ENCODE measurements at places on chromosomes 2 and 18.

GRCh38 chr2:188245230-188245629 lies 46.4 kb upstream of the GULP1 start:
- no peak for DNase-seq

- DNase-seq, result no peak
Observed at GRCh38 chr2:74119339-74119738, 28.4 kb downstream of the BOLA3 start.

GRCh38 chr2:229387866-229388265 lies 116.8 kb upstream of the PID1 start:
- DNase-seq, result no peak

DNA sequence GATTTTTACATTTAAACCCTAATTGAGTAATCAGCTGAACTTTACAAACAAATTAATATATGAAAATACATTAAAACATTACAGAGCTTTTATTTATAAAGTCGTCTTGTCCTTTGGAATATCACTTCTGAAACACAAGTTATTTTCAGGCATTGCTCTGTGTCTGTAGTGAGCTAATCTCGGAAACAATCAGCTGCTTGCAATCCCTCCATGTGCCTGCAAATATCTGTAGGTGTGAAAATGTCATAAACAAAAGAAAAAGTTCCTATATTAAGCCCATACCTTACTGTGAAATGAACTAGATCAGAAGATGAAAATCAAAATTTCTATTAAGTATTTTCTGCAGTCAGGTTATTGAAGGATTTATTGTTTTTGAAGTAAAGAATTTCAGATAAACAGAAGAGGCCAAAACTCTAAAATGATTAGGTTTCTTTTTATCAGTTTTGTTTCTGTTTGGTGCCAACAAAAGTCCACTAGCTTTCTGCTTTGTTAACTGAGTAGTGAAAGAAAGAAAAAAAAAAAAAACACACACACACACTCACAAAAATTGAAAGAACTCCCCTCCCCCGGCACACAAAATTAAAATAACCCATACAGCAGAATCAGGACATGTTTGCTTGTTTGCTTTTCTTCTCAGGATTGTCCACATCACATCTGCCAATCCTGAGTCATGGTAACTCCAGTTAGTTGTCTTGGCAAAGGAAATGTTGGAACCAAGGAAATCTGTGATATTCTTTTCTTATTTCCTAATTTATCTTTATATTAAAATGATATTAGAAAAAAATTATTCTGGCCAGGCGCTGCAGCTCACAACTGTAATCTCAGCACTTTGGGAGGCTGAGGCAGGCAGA lies 627.0 kb upstream of the SLC39A10 start:
- no peak for DNase-seq

- DNase-seq, result peak; percentile 95
Observed at GRCh38 chr2:227052879-227053278, 111.1 kb downstream of the COL4A4 start.

GRCh38 chr2:232376260-232376659 lies 2.3 kb upstream of the ALPP start:
- DNase-seq, result no peak

- no peak for DNase-seq
Observed at GRCh38 chr2:54634021-54634420, 89.4 kb upstream of the EML6 start.

- DNase-seq, result no peak
Observed at GRCh38 chr2:216413882-216414281, 1.6 kb downstream of the SMARCAL1 start.

DNA sequence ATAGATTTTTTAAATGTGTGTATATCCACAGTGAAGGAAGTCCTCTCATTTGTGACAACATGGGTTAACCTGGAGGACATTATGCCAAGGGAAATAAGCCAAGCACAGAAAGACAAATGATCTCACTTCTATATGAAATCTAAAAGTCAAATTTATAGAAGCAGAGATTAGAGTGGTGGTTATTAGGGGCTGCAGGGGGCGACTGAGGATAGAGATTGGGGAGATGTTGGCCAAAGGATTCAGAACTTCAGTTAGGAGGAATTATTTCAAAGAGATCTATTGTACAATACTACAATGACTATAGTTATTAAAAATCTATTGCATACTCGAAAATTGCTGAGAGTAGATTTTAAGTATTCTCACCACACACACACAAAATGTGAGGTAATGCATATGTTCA lies 252.4 kb upstream of the SLC39A10 start:
- no peak for DNase-seq

DNA sequence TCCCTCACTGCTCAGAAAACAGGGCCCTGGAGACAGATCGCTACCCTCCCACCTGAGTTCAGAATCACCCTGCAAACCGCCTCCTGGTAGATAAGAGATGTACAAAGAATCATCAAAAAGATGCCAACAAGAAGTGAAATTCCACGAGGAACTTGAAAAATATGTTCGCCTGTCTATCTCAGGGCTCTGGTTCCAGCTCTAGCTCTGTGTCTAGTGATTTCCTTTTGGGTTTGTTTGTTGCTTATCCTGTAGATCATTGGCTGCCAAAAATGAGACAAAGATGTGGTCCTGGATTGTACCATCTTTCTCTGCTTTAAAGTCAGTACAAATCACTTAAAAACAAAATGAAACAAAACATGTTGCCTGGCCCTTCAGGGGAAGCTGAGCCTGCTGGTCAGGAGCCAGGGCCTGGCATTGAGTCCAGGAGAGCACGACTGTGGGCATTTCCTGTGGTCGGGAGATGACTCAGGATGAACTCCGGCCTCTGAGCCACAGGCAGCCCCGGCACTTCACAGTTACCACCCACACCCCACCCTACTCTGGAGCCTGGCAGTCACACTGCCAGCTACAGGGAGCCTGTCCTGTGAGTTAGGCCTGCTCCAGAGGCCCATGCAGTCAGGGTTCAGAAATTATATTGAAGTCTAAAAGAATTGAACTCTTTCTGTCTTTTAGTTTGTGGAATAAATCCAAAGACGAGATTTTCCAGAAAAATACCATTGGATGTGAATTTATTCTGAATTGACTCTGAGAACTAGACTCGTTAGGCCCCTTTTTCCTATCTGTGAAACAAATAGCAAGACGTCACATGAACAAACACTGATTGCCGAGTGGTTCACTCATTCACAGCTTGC lies 8.0 kb upstream of the ITGB6 start:
- DNase-seq, result no peak

DNA sequence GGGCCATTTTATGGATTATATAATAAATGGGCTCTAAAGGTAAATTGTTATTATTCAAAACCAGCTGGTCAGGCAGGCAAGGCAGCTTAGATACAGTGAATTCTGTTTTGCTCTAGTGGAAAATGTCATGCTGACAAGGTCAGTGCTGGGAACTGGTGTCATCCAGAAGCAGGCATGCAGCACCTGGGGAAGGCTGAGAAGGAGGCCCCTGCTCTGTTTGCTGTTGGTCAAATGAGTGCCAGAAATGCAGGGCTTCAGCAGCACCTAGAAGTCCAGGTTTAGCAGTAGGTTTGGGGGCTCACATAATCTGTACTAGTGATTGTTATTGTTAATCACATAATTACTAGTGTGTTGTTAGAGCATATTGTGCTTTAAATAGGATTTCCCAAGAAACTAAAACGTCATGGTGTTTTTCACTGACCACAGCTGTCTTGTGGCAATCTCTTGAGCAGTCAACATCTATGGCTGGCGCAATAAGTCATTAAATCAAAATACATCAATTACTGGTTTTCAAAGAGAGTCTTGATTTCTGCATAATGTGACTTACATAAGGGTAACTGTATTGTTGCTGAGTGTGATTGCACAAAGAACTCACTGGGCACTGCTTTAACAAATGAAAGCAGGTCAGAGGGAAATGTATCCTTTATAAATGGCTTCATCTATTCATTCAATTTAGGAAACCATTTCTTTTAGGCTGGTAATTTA lies 99.1 kb downstream of the MYO3B start:
- DNase-seq, result peak; percentile 21

- no peak for DNase-seq
Observed at GRCh38 chr18:56283316-56283715, 355.1 kb downstream of the TXNL1 start.

GRCh38 chr2:45288532-45289417 lies 279.5 kb upstream of the SIX2 start:
- no peak for DNase-seq

GRCh38 chr2:95017071-95017501 lies 8.4 kb upstream of the MAL start:
- no peak for DNase-seq

DNA sequence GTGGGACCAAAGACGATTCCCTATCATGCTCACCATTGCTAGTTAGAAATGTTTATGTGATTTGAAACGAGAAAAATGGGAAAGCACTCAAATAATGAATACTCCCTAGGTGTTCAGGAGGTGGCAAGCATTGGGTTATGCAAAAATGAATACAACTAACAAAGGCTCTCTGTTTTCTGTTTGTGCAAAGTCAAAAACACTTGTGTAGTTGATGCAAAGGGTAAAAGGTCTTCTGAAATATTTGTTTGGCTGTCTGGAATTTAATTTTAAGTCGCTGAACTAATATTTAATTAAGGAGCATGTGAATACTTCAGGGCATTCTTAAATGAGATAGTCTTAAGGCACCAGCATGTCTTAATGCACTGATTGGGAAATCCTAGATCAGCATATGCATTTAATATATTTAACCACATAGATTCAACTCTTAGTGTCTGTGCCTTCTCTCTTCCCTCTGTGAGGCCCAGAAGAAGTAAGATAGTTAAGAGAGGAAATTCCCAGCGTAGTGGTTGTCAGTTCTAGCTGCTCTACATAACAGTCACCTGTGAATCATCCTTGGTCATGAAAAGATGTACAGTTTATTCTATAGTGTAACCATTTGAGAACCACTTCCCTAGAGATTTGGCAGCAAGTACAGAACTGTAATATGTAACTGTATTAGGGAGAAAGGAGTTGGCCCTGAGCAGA lies 111.9 kb downstream of the EPC2 start:
- DNase-seq, result no peak

GRCh38 chr2:128642316-128642715 lies 323.6 kb upstream of the HS6ST1 start:
- no peak for DNase-seq

- DNase-seq, result peak; percentile 41
Observed at GRCh38 chr2:152335726-152336118, 748 bp downstream of the FMNL2 start.

DNA sequence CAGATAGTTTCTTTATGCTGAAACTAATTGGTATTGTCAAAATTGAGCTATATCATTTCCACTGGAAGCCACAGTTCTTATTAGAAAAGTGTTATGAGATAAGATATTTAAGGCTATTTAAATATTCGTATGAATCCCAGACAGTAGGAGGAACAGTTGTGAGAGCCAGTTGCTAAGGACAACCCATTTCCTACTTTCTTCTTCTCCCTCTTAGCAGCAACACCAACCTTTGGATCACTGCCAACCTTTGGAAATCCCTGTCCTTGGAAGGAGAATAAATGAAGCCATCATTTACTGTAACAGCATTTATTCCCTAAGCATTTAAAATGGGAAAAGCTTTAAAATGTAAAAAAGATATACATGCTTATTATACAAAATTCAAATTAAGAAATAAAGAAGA lies 85.8 kb downstream of the PLCL1 start:
- DNase-seq, result no peak

DNA sequence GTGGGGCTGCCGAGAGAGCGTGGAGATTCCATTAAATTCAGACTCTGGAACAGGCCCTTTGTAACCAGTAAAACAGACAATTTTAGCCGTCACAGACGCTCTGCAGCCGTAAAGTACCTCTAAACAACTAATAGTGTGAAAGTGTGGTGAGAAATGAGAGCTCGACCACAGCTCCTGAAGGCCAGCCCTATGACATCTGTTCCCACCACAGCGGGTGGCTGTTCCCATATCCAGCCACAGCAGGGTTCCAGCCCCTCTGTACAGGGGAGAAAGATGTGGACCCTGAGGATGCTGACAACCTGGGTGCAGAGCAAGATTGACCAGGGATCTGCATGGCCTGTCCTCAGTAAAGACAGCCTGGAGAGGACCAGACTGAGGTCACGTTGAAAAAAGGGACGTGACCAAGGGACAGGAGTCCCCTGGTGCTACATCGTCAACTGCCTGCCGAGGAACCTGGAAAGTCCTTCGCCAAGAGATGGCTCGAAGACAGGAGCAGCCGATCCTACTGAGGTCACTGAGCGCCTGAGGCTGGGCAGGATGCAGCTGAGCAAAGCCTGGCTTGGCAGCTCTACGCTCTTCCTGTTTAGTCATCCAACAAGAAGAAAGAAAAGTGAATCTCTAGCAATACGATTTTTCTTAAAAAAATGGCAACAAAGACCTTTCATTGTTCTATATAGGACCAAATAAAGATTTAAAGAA lies 831.7 kb downstream of the RNF144A start:
- no peak for DNase-seq

- no peak for DNase-seq
Observed at GRCh38 chr18:70461323-70462077, 172.7 kb downstream of the SOCS6 start.

DNA sequence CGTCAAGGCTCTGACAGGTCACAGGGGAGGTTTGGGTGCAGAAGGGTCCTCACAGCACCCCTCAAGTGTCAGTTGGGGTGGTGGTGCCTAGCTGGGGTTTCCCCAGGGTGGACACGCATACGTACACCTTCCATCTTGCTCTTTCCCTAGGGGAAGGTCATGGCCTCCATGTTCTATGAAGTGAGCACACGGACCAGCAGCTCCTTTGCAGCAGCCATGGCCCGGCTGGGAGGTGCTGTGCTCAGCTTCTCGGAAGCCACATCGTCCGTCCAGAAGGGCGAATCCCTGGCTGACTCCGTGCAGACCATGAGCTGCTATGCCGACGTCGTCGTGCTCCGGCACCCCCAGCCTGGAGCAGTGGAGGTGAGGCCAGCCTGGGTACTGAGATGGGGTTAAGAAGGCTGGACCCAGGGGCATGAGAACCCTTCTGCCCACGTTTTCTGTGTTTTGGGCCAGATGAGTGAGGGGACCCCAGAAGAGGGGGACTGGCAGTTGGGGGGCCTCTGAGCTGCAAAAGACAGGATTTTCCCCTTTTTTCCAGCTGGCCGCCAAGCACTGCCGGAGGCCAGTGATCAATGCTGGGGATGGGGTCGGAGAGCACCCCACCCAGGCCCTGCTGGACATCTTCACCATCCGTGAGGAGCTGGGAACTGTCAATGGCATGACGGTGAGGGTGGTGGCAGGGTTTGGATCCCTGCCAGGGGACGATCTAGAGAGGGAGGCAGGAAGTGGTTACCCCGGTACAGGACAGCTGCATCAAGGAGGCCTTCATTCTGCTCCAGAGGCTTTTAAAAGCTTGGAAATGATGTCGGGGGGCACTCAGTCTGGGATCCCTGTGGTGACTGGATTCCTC lies 20.9 kb downstream of the SLC30A3 start:
- DNase-seq, result no peak

GRCh38 chr2:187638840-187639239 lies 84.6 kb upstream of the TFPI start:
- DNase-seq, result no peak

GRCh38 chr2:44170311-44170717 lies 1.6 kb downstream of the PPM1B start:
- no peak for DNase-seq

- no peak for DNase-seq
Observed at GRCh38 chr2:20676353-20677215, 9.6 kb downstream of the GDF7 start.

DNA sequence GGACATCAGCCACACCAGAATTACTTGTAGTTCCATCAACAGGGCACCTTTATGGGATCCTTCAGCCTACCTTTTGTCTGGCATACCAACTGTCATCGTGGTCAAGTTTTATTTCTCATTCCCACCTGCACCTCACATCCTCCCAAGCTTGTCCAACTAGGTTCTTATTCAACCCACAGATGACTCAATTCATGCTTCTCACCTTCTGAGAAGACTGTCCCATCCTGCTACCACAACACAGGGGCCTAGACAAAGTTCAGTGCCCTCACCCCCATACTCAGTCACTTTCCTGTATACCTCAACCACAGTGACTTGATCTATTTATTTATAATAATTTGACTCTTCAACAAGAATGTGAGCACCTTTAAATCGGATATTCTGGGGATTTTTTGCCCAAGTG lies 114.4 kb upstream of the ACVR1C start:
- DNase-seq, result no peak
